Stomach (tissue), 19 donors: ENCODE measurements at places on chromosomes 6 and 20. TPM values are rescaled to one million over a fixed set of nuclear protein-coding genes. Genes with fewer than 3 reads are reported as not detected.

DNA sequence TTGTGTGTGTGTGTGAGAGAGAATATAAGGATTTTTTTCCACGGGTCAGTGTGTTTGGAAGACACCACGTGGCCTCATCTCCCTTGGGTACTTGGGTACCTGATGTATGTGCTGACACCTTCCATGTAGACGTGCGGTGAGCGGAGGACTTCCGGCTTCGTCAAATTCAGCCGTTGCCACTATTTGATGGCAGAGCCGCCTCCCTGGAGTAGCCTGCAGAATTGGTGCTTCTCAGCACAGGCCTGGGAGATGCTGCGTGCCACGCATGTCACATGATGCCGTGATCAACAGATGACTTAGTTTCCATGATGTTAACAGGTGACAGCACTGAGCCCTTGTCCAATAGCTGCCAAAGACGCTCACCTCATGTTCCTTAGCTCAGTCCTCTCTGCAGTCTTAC lies 69.4 kb downstream of the CDH4 start:
- no peak for DNase-seq

GRCh38 chr6:9308284-9308683 lies 872.9 kb upstream of the SLC35B3 start:
- DNase-seq = no peak

DNA sequence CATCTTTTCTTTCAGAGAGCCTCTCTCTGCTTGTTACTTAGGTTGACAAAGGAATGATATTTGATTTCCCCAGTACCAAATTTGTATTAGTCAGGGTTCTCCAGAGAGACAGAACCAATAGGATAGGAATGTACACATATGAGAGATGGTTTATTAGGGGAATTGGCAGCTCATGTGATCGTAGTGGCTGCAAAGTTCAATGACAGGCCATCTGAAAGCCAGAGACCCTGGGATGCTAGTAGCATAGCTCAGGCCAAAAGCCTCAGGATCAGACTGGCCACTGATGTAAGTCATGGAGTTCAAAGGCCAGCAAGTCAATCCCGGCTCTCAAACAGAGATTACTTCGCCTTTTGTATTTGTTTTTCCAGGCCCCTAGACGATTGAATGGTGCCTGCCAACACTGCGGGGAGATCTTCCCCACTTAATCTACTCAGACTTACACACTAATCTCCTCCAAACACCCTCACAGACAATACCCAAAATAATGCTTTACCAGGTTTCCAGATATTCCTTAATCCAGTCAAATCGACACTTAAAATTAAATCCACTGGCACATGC lies 215.5 kb downstream of the ALDH8A1 start:
- no peak for DNase-seq

DNA sequence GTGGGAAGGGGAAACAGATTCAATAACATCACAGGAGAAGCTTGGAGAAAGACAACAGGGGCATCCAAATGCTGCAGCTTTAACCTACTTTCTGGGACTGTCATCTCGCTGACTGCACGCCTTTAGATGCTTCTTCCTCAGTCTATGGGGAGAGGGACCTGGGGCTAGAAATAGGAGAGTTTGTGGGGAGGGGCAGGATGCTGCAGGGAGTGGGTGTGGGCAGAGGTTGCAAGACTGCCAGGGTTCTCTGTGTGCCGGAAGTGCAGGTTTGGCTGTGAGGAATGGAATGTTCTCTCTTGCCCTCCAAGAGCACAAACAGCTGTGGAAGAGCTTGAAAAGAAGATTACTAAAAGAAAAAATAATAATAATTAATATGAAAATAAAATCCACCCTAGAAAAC lies 93.2 kb downstream of the FOXO3 start:
- peak; percentile 41 for DNase-seq

DNA sequence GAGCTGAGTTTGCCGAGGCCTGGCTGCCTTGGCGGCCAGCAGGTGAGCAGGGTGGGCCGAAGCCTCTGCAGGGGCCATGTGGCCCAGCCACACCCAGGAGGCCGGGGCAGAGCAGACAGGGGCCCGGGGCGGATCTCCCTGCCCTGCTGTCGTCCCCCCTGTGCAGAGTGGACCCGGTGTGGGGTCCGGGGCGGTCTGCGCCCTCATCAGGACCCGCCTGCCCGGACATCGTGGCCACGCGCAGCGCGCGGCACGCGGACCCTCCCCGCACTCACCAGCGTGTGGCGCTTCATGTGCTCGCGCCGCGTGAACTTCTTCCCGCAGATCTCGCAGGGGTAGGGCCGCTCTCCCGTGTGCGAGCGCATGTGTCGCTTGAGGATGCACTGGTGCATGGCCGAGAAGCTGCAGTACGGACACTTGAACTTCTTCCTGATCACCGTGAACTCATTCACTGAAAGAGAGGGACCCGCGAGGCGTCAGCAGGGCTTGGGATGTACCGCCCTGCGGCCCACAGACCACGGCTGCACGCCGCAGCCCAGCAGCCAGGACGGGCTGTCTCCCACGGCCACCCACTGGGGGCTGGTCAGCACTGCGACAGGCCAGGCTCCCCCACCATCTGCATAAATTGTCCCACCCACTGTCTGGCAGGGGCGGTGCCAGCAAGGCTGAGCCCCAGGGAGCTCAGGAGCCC lies 13.0 kb downstream of the SLC2A4RG start:
- DNase-seq = no peak

- DNase-seq = no peak
Measured at GRCh38 chr20:435558-435957, 26.8 kb downstream of the TBC1D20 start.

GRCh38 chr6:88422831-88423230 lies 256.7 kb upstream of the CNR1 start:
- no peak for DNase-seq

- DNase-seq = no peak
Measured at GRCh38 chr6:107491760-107492660, 2.1 kb downstream of the SOBP start.

GRCh38 chr6:6696867-6697531 lies 108.5 kb downstream of the LY86 start:
- DNase-seq = peak; percentile 89

- DNase-seq = no peak
Measured at GRCh38 chr6:165769401-165769800, 106.4 kb upstream of the PDE10A start.

GRCh38 chr6:52595000-52595795 lies 18.3 kb upstream of the TRAM2 start:
- peak; percentile 86 for DNase-seq

GRCh38 chr6:32973144-32974015 lies 5.0 kb downstream of the BRD2 start:
- peak; percentile 77 for DNase-seq

- no peak for DNase-seq
Measured at GRCh38 chr6:10395171-10395703, 19.6 kb downstream of the TFAP2A start.

GRCh38 chr6:142913511-142914047 lies 31.4 kb downstream of the HIVEP2 start:
- DNase-seq = no peak

DNA sequence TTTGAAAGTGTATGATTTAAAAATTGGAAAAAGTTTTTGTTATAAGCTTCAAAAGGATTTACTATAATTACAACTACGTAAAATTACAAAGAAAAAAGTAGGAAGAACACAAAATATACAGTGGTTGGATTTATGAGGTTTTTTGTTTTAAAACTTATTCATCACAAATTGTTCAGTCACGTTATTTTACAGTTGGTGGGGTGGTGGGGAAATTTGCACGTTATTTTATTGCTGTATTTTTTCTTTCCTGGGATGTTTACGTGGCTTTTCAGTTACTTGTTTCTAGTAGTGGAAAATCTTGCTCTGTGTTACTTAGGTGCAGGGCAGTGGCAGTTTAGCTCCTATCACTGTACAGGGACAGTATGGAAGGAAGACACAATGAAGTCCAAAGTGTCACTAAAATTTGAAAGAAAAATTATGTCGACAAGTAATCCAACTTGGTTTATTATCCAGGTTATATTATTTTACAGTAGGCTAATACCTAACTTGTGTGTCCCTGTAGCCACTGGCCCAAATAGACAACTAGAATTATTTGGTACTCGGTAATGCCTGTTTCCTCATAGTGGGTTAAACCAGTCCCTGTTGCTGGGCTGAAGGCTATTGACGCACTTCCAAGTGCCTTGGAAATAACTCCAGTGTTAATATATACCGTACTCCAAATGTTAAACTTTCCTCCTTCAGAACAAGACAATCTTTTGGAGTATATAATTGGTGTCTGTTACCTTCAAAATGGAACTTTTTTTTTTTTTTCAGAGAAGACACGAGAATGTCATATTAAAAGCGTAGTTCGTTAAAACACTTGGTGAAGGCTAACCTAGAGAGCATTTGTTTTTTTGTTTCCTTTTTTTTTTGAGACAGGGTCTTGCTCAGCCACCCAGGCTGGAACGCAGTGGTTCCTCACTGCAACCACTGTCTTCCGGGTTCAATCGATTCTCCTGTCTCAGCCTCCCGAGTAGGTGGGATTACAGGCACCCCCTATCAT lies 4.6 kb downstream of the JARID2 start:
- DNase-seq = no peak

GRCh38 chr6:4243237-4243636 lies 107.9 kb upstream of the ECI2 start:
- DNase-seq = no peak

PPP1R14C gene
- total RNA-seq = not detected

ACTL10 gene
- total RNA-seq = 1.4 TPM

GCNT2 gene
- 37.3 TPM for total RNA-seq

MYCT1 gene
- total RNA-seq = 9.9 TPM

FNDC1 gene
- total RNA-seq = 4.0 TPM

HLA-G gene
- not detected for total RNA-seq

C20orf96 gene
- total RNA-seq = 23.9 TPM

SEMG2 gene
- not detected for total RNA-seq

JPH2 gene
- total RNA-seq = 51.9 TPM

GRM1 gene
- total RNA-seq = not detected

BLOC1S5 gene
- total RNA-seq = 23.5 TPM

LY6G6F gene
- not detected for total RNA-seq
